ENCODE measurements at places on chromosomes 11 and 22.
A peak's percentile ranks its signal among the peaks of the same experiment; 100 is the strongest.

DNA sequence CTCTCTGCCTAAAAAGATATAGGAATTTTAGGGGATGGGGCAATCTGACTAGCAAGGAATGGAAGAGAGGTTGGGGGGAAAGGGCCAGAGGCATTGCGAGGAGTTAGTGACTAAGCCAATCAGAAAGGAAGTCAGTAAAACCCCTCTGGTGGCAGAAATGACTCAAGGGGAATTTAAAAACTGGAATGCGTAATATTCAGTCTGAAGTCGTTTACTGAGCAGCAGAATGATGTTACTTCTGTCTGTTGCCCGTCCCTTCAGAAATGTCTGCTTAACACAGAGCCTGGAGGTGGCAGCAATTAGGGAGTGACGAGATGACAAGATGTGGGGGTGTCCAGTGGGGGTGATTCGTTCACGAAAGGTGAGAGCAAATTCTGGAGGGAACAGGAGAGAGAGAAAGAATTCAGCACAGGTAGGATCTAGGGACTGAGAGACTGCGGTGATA lies 107.7 kb upstream of the CLMP start:
- DNase-seq = peak; percentile 51

- no peak for DNase-seq
These were observed 6.5 kb downstream of the MTMR2 start for GRCh38 chr11:95917193-95918036.

GRCh38 chr11:65288706-65289536 lies 25.7 kb upstream of the CDC42EP2 start:
- DNase-seq = no peak

DNA sequence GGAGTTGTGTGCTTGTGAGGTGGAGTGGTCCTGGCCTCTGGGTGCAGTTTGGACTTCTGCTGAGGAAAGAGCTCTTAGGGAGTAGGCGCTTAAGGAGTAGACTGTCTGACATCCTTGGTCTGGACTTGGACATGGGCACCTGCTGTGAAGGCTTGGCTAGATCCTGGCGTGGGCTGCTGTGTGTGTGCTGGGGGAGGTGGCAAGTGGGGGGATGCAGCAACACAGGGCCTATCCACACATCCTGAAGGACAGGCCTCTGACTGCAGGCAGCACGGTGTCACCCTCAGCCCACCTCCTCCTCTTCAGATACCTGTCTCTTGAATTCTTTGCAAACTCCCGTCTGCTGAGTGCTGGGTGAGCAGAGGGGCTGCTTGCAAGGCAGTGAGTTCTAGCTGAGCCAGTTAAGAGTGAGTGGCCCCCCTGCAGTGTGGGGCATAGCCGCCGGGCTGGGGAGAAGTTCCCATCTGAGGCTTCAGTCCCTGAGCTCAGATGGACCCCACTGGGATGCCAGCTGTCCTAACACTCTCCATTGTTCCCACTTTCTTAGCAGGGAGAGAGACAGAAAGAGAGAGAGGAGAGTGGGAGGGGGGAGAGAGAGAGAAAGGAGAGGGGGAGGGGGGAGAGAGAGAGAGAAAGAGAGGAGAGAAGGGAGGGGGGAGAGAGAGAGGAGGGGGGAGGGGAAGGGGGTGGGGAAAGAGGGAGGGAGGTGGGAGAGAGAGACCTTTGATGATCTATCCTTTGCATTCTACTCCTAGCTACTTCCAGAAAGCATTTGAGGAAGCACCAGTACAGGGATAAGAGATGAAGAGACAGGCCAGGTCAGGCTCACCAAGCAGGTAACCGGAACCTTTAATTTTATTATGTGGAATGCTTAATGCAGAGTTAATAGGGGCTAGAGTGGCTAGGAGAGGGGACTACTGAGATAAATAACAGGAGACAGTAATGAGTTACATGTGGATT lies 12.6 kb downstream of the SOX10 start:
- no peak for DNase-seq

- DNase-seq = no peak
These were observed 380.8 kb upstream of the CADM1 start for GRCh38 chr11:115884800-115885534.

Data from stimulated activated CD4-positive, alpha-beta T cell treated with anti-CD3 and anti-CD28 coated beads, Interleukin-15, amount 100 ng/mL, for 24 hours (primary cell).